Cerebellum (tissue), 4 donors: ENCODE measurements at places on chromosomes 2 and 18.

DNA sequence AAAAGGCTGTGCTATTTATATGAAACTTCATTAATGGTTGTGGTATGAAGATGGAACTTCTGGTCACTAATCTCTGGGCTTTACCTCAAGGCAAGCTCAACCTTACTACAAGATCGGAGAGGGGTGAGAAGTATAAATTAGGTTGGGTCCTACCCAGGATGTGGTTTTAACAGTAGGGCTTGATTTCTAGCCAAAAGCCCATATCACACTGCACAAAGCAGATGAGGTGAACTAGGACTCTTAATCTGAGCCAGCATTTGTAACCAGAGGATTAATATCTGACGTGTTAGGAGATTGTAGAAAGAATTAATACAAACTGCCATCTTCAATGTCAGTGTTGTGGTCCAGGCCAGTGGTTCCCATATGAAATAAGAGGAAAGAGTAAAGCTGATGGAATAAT is 86.4 kb upstream of the RGPD4 start:
- no peak for DNase-seq

DNA sequence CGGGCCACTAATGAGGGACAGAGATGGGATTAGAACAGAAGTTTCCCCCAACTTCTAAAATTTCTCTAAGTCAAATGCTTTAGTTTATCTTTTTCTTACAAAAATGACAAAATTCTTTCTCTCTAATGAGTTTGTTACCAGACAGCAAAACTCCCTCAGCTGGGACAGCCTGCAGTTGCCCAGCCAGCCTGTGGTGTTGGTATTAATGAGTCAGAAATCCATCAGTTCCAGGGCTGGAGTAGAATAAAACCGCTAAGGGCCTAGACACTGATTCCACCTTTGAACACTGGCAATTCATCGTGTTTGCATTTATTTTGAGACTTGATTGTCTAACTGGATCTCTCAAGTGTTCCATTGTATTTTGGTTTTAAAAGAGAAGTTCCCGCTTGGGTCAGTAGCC is 38.3 kb upstream of the SMAD2 start:
- DNase-seq: no peak

GRCh38 chr18:32815881-32816280 is 43.1 kb upstream of the KLHL14 start:
- DNase-seq: no peak

DNA sequence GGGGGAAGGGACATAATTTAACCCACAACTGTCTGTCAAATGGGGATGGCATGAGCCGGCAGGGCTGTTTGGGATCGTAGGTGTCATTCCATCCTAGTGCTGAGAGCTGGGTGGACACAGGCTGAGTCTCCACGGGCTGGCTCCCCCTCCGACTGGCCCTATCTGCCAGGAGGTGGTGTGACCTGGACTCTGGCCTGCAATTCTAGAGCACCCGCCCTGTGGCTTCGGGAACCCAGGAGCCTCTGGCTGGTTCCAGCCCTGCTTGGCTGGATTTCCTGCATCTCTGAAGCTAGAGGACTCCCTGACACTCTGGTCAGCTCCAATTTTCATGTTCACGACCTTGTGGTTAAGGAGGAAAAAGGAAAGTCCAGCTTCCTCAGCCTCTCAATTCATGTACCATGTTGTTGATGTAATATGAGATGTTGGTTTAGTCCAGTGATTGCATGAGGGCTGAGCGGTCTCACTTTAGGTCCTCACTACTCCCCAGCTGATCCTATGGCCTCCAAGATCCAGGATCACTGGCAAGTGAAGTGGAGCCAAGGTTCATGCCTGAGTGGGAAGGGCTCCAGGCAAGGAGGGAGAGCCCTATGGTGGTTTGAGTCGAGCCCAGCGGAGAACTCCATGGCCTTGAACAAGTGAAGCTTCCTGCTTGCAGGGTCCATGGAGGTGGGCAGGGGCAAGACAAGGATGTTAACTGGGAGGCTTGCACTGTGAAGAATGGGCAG is 169.1 kb downstream of the NDUFA10 start:
- DNase-seq: no peak

DNA sequence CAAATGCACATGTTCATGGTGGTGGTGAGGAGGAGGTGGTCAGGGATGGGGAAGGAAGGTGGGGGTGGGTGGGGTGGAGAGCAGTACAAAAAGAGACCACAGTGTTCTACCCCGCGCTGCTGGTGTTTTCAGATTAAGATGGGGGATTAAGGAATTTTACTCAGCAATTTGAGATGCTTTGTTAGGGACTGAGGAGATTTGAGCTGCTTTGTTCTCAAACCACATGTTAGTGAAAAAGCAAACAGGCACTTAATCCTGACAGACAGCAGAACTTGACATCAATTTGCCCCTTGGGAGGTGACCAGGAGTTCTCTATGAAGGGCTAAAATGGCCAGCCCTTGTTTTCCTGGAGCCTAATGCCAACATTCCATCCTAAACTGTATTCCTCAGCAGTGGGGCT is 244.5 kb downstream of the MEIS1 start:
- no peak for DNase-seq

DNA sequence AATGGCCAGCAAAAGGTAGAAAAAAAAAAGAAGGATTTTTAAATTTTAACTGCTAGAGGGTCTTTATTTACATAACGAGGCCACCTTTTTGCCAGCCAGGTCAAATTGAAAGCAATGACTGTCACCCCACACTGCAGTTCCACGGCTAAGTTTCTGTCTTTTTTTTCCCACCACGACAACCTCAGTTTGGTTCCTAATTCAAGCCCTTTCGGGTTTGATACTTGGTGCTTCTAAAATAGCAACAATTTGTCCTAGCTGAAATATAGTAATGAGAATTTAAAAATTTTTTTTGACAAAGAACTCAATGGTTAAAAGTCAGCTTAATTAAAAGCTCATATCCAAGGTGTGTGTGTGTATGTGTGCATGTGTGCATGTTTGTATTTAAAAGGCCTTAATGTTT is 16.4 kb upstream of the NMS start:
- no peak for DNase-seq

DNA sequence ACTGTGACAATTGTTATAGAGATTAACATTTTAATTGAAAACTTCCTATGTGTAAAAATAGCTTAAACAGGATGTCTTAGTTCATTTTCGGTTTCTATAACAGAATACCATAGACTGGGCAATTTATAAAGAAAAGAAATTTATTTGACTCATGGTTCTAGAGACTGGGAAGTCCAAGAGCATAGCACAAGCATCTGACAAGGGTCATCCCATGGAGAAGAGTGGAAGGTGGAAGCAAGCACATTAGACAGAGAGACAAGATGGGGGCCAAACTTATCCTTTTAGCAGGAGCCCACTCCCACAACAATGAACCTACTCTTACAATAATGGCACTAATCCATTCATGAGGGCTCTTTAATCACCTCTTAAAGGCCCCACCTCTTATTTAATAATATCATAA is 100.3 kb downstream of the FAM161A start:
- no peak for DNase-seq

DNA sequence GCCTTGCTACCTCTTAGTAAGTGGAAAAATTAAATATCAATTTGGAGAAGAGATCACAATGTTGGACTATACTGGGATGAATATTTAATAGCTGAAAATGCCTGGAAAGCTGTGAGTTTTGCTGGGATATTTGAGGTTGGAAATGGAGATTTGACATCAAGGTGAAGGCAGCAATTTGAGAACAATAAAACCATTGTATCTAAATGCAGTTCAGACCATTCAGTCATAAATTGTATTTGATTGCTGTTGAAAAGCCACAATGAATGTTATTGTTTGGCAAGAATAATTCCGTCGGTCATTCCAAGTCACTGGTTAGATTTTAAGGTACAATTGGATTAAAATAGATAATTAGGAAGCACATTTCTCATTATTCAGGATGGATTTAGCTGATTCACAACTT is 325.6 kb downstream of the HRH4 start:
- no peak for DNase-seq

- DNase-seq: no peak
Measured at GRCh38 chr2:188944442-188944841, 29.7 kb upstream of the COL3A1 start.

GRCh38 chr2:171478345-171478744 is 43.9 kb upstream of the CYBRD1 start:
- DNase-seq: no peak

DNA sequence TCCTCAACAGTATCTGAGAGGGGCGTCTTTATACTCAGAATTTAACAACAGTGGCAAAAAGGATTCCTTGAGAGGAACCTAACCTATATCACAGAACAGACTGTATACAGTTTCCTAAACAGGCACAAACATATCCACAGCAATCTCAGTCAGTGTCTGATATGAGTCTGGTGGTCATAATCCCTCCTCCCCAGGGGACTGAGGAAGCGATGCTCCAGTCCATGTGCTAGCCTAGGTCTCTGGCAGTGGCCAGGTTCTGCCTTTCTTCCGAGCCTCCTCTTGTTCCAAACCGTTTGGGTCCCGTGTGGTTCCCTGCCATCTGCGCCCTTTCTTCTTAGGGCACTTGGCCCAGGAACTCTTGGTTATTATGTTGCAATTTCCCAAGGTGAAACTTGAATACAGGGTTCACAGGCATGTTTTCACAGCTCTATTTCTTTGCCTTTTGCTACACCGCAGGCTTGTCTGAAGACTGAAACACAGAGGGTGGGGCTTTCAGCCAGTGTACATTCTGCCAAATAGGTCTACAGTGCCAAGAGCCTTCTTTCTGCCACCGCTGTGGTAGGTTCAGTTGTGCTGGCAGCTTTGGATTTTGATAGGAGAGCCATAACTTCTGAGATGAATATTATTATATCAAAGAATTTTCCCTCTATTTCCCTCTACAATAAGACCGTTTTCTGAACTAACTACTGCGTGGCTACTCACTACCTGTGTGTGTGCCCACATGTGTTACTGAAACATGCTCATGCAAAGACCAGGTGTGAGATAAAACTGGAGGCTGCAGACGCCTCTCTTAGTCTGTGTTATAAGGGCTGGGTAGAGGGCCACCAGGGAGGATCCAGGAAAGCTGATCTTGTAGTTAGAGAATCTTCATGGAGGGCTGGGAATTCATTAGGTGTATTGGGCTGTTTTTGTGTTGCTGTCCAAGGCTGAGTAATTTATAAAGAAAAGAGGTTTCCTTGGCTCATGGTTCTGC is 75.0 kb upstream of the HAAO start:
- DNase-seq: no peak

DNA sequence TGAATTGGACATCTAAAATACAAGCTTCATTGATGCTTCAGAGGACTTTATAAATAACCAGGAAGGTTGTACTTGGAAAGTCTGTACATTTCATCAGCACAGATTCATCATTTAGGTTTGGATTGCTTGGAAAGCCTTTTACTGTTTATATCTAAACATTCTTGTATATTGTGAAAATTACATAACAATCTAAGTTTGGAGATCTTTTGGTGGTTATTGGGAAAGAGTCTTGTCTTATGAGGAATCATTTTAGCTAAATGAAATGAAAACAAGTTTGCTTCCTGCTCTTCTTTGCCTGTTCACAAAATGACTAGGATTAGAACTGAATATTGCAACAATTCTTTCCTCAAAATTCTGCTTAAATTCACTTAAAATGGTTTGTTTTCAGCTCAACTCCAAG is 79.3 kb downstream of the ABI2 start:
- no peak for DNase-seq

DNA sequence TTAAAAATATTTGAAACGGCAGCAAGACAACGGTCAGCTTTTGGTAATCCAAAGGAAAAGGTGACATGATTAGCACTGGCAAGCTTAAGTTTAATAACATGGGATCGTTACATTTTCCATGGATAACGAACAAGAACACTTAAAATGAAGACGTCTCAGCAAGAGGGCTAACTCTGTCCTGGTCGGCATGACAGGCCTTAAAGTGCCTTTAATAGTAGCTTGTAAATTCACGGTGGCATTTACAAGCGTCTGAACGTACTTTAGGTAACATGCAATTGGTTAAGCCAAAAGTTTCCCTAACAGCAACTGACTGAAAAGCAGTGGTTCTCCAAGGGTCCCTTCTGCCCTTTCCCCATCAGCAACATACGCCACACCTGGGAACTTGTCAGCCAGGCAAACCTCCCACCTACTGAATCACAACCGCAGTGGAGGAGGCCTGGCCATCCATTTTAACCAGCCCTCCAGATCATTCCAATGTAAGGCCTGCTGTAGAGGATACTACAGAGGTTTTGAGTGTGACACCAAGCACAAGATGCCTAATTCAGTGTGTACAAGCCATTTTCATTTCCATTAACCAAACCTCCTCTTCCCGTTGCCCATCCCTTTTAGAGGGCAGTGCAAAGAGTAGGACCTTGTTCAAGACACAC is 4.4 kb downstream of the TGFA start:
- no peak for DNase-seq

GRCh38 chr2:231541645-231542044 is 11.4 kb upstream of the NMUR1 start:
- DNase-seq: no peak

- DNase-seq: no peak
Measured at GRCh38 chr2:60116161-60116875, 437.1 kb downstream of the BCL11A start.

- DNase-seq: no peak
Measured at GRCh38 chr2:37786854-37787253, 115.4 kb upstream of the CDC42EP3 start.

DNA sequence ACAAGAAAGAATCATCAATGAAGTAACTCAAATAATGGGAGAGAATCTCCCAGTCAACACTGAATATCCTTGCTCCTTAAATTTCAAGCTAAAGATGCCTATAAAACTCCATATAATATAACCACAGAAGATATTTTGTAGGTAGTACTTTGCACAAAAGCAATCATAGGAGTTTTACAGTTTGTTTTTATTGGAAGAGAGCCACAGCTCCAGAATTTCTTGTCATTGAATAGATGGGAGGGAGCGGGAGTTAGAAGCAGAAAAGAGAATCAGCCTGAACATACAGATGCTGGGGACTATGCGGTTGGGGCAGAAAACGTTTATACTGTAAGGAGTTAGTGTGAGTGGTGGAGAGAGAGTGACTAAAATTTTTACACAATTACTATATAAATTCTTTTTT is 18.3 kb upstream of the SMAD4 start:
- DNase-seq: no peak

DNA sequence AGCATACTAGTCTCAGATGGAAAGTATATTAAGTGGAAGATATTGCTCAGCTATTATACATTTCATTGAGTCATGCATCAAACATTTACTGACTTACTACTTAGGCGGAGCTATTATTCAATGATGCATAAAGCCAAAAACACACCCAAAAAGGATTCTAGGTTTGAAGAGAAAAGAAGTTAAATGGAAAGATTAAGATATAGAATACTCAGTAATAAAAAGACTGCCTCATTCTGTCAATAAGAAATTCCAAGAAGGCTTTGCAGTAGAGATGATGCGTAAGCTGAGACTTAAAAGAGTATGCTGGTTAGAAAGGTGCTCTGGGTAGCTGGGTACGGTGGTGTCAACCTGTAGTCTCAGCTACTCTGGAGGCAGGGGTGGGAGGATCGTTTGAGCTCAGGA is 27.6 kb downstream of the STK17B start:
- DNase-seq: no peak

DNA sequence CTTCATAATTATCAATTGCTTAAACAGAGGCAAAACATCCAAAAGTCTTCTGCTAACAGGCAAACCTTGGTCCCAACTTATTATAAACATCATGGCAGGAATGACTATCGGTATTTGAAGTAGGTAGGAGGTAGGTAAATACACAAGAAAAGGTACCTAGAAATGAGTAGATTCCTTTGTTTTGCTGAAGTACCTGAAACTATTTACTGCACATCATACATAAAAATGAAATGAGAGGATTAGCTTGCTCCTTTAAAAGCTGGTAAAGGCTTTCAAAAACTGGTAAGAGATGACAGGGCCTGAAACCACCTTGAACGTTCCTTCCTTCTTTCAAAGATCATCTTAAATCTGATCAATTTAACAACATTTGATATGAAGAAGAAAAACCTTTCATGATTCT is 55.2 kb upstream of the MAPRE2 start:
- DNase-seq: no peak
